ENCODE measurements at places on chromosomes 2 and 18. TPM values are rescaled to one million over a fixed set of nuclear protein-coding genes. Genes with fewer than 3 reads are reported as not detected.

GRCh38 chr2:120398051-120398995 lies 52.4 kb downstream of the INHBB start:
- peak; percentile 77 for DNase-seq

PSTPIP2 gene
- total RNA-seq = 5.7 TPM

TMEM200C gene
- total RNA-seq = 3.9 TPM

DNA sequence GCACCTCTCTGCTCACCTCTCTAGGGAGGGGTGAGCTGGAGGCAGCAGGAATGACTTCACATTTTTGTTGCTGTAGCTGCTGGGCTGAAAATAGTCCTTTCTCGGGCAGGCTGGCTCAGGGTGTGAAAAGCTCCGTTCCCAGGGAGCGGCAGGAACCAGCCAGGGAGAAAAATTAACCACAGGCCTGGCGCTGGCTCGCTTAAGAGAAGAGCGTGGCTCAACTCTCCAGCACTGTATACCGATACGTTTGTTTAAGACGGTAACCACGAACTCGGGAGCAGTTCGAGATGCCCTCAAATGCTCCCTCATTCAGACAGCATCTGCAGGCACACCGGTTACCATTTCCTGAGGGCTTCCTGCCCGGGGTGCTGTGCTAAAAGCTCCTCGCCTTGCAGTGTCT lies 129.6 kb downstream of the CELF4 start:
- no peak for DNase-seq

UGT1A6 gene
- total RNA-seq = not detected

DNA sequence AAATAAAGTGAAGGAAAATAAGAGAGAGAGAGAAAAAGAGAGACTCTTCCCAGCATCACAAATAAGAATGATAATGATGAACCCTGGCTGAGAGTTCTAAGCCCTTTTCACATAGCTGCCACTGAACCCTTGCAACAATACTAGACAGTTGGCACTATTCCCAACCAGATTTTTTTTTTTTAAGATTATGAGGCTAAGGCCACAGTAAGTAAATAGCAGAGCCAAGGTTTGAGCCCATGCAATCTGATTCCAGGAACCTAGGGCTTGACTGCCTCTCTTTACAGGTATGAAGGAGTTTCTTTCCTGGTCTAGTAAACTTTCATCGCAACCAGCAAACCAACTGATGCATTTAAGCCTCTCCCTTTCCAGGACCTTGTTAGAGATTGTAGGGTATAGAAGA lies 424.6 kb downstream of the NCKAP5 start:
- no peak for DNase-seq

ATOH8 gene
- total RNA-seq = 17.5 TPM

FAM228A gene
- total RNA-seq = 2.2 TPM

DNA sequence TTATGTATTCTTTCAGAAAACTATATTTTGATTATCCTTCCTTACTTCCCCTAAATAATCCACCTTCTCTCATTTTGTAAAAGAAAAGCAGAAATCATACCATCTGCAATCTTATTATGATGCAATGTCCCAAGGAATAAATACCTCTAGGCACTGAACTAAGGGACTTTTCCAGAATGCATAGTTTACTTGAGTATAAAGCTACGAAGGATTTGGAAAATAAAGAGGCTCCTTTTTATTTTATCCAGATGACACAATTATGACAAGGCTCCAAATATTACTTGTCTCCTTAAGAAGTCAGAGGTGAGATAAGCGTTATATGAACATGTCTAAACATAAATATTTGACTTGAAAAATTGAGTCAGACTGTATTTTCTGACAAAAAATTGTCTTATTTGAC lies 72.1 kb downstream of the COL3A1 start:
- DNase-seq = no peak

GRCh38 chr2:217316743-217317142 lies 456.9 kb upstream of the TNP1 start:
- no peak for DNase-seq

All from posterior vena cava (tissue), 2 donors.